ENCODE measurements at places on chromosomes 5 and 9.

GRCh38 chr5:16809395-16810207 lies 126.5 kb downstream of the MYO10 start:
- DNase-seq = no peak

DNA sequence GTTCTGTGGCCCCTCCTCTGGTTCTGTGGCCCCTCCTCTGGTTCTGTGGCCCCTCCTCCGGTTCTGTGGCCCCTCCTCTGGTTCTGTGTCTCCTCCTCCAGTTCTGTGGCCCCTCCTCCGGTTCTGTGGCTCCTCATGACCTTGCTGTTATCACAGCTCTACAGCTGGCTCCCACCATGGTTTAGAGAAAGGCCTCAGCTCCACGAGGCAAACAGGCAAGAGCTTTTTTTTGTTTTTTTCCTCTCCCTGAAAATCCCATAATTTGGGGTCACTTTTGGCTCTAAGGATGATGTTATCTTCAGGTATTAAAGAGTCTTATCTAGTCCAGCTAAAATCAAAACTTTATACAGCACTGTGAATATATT lies 31.8 kb downstream of the C5orf15 start:
- DNase-seq = no peak

DNA sequence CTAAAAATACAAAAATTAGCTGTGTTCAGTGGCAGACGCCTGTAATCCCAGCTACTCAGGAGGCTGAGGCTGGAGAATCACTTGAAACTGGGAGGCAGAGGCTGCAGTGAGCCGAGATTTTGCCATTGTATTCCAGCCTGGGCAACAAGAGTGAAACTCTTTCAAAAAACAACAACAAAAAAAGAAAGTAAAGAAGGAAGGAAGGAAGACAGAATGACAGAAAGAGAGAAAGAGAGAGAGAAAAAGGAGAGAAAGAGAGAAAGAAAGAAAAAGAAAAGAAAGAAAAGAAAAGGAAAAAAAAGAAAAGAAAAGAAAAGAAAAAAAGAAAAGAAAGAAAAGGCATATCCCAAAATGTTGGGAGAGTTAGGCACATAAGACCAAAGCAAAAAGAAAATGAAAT lies 278.6 kb downstream of the CDH18 start:
- no peak for DNase-seq

DNA sequence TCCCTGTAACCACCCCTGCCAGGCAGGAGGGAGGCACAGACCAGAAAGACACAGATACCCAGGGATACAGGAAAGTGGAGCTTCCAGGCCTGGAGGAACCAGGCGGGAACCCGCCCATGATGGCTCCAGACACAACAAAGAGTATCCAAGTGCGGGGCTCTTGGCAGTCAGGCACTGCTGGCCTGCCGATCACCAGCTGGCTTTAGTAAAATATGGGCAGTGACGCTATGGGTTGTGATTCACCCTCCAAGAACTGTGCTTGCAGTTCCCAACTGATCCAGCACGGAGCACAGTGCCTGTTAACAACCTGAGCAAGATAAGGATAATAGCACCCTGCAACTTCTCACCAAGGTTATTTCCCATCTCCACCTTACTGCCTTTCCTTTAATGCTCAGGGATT lies 463.3 kb downstream of the IRX1 start:
- no peak for DNase-seq

GRCh38 chr9:97938081-97938644 lies at the start of gene HEMGN:
HEMGN (minus strand) TSS chr9:97938172; CDS start chr9:97938136, 36 bp downstream.
- DNase-seq = peak; percentile 59

DNA sequence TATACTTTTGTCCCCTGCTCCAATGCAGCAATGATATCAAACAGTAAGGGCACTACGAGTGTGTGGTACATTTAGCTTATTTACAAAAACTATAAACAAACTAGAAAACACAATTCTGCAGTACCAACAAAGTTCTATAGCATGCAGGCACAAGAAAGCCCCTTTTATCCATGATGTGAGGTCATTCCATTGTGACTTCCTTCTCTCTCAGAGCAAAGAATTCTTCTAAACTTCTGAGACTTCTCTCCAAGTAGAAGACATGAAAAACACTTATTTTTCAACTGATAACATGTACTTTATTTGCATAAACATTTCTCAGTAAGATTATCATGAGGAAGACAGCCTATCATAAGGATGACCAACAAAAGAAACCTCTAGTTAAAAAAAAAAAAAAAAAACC lies 569.8 kb downstream of the TLE1 start:
- DNase-seq = no peak

GRCh38 chr5:178387061-178387855 lies 154.7 kb upstream of the PHYKPL start:
- no peak for DNase-seq

DNA sequence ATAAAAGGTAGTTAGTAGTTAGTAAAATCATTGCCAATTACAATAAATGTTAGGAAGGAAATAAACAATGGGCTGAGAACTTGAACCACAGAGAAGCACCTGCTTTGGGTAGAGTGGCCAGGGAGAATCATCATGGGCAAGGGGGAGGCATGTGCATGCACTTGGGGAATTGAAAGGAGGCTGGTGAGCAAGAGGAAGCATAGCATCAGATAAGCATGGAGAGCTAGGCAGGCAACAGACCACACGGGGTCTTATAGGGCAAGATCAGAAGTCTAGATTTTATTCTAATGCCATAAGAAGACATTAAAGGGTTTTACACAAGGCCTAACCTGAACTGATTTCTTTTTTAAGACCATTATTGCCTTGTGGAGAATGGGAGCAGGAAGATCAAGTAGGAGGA lies 93.4 kb downstream of the PIP5K1B start:
- no peak for DNase-seq

DNA sequence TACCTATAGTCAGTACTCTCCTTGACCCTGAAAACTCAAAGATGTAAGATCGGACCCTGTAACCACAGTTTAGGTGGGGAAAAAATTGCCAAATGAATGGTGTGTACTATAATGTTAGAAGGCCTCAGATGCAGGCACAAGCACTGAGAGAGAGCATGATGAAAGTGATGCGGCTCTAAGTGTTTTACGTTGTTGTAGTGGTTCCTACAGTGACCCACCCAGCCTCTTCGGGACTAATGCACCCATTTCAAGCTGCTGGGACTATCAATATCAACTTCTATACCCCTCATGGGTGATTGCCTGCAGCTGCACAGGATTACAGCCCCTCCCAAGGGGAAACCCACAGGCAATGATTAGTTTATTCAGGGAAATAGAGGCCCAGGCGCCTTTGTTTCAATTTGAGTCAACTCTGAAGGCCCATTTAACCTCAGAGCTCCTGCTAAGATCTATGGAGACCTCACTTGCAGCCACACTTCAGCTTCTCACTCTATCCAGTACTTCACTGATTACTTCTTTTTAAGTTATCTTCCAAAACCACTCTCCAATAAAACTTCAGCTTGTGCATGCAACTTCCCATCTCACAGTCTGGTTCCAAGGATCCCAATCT lies 340.7 kb downstream of the NR2F1-AS1 start:
- DNase-seq = no peak

DNA sequence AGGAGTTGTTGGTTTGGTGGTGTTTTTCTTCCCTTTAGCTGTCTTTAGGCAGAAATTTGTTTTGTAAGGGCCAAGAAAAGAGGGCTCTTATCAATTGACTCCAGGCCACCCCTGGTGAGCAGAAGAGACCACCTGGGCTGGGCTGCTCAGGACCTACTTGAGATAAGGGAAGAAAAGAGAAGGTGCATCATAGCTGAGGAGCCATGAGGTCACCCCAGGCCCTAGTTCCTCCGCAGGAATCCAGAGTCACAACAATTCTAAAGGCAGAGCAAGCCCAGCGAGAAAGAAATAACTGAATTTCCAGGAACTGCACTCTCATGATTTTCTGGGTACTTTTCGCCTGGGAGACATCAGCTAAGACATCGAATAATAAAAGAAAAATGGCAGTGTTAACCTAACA lies 34.9 kb downstream of the RFK start:
- no peak for DNase-seq

DNA sequence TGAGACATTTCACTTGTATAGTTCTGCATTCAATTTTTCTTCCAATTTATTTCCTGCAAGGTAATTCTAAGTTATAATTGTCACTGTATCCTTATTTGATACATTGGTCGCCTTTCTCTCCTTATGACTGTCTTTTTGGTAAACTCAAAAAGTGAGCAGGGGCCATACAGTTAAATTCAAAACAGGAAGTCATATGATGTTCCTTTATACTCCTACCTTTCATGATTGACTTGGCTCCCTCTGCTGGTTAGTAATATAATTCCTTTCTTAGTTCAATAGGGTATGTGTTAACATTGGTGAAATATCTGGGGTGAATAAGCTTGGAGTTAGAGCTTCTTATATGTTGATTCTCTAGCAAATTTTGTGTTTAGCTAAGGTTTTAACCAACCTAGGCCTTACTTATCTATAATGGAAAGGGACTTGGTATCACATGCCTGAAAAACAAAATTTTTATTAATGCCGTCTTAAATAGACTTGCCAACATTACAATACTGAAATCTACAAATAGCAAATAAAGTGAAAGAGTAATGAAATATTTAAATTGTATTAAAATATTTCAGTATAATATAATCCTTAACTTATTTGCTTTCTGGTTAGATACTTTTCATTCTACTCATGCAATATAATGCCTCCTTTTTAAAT lies 6.0 kb upstream of the NIPBL start:
- peak; percentile 75 for DNase-seq

GRCh38 chr5:142233083-142234032 lies 91.5 kb downstream of the SPRY4 start:
- no peak for DNase-seq

DNA sequence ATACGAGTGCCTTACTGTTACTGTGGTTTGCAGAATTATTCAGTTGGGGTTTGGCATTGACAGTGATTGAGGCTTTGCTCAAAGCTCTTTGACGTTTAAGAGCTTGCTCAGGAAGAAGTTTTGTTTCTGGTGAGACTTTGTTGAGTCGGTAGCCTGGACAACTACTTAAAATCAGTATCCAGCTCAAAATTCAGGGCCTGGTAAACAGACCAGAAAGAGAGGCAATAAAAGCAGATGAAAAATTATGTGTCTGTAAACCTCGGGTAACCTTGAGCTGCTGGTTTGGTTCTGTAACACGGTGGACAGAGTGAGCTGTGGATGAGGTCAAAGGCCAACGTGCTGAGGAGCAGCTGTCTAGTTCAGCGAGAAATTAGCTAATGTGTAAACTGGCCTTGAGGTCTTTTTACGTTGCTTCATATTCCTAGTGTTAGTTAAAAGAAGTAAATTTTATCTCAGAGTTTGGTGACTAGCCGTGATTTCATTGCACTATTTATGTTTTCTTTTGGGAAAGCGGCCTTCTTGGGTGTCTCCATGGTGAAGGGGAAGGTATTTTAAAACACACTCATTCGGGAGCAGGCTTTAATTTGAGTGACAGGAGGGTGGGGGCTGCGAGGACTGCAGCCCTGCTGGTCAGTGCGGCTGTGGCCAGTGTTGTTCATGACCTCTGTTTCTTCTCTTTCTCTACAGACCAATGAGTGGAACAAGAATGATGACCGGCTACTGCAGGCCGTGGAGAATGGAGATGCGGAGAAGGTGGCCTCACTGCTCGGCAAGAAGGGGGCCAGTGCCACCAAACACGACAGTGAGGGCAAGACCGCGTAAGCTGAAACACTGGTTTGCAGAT lies 82.0 kb upstream of the TTC23L start:
- DNase-seq = no peak

Measured in germinal center (tissue), 1 donor.